ENCODE measurements at places on chromosomes 3 and 15.
A peak's percentile ranks its signal among the peaks of the same experiment; 100 is the strongest.

DNA sequence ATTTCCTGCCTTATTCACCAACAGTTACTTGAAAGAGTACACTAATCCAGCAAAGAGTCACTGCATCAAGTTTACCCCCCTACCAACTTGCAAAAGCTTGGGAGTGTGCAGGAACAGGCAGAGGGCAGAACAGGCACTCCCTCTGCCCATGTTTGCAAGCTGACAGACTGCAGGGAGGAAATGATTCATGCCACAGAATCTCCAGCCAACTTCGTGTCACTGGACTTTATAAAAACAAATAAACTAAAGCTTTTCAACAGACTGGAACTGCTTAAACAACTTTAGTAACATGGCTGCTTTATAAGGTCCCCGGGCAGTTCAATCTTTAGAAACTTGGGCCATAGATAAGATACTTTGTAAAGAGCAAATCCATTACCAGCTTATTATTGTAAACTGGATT, 129.5 kb downstream of the THRB start:
- DNase-seq = peak; percentile 62

- DNase-seq = no peak
Observed at GRCh38 chr3:62084558-62084957, 288.8 kb downstream of the FEZF2 start.

GRCh38 chr15:50906954-50907600, 1.4 kb upstream of the AP4E1 start:
- DNase-seq = peak; percentile 47

GRCh38 chr3:72446218-72447058, 401.8 kb downstream of the SHQ1 start:
- DNase-seq = no peak

DNA sequence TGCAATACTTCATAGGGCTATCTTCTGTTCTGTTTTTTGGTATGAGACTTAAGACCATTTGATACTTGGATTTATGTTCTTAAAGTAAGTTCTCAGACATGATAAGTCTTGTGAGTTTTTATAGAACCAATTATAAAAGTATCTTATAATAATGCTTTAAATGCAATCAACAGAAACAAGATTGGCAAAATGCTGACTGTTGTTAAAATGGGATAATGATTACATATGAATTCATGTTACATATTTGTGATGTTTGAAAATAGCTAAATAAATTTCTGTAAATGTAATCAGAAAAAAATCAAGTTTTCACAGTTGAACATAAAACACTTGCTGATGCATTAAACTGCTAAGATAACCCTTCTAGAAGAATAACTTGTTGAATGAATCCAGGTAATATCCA, 148.3 kb downstream of the PLCH1 start:
- DNase-seq = no peak

GRCh38 chr3:179166561-179167201, 18.5 kb downstream of the PIK3CA start:
- no peak for DNase-seq

GRCh38 chr3:119616056-119616455, 18.4 kb downstream of the PLA1A start:
- no peak for DNase-seq

DNA sequence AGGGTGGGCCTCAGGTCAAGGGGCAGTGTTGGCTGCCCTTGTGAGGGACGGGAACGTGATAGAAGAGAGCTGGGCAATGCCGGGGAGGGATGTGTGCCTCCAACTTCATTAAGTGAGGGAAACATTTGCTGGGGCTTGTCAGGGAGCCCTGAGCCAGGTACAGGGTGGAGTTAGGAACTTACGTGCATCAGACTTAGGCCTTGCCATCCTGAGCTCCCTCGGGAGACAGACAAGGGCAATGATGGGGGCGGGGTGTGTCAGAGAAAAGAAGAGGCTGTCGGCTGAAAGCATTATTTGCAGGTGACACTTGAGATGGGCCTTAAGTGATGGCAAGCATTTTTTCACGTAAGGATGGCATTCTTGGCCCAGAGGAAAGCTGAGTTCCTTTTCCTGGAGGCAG, 1.6 kb downstream of the FAM131A start:
- DNase-seq = no peak

DNA sequence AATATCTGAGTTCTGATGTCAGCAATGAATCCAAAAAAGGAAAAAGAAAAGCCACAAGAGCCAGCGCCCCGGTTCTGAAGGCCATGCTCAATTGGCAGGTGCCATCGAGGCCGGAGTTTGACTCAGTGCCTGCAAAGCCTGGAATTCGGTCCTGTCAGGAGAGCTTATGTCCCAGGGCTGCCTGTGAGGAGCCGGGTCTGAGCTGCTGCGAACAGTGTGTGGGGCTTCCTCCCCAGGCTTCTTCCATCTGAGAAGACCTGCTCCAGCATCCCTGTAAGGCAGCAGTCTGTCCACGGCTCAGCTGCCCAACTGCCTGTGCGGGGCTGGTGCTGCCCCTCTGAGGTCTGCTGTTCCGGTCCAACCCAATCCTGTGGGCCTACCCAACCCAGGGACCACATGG, 46.1 kb downstream of the ROPN1B start:
- DNase-seq = no peak

DNA sequence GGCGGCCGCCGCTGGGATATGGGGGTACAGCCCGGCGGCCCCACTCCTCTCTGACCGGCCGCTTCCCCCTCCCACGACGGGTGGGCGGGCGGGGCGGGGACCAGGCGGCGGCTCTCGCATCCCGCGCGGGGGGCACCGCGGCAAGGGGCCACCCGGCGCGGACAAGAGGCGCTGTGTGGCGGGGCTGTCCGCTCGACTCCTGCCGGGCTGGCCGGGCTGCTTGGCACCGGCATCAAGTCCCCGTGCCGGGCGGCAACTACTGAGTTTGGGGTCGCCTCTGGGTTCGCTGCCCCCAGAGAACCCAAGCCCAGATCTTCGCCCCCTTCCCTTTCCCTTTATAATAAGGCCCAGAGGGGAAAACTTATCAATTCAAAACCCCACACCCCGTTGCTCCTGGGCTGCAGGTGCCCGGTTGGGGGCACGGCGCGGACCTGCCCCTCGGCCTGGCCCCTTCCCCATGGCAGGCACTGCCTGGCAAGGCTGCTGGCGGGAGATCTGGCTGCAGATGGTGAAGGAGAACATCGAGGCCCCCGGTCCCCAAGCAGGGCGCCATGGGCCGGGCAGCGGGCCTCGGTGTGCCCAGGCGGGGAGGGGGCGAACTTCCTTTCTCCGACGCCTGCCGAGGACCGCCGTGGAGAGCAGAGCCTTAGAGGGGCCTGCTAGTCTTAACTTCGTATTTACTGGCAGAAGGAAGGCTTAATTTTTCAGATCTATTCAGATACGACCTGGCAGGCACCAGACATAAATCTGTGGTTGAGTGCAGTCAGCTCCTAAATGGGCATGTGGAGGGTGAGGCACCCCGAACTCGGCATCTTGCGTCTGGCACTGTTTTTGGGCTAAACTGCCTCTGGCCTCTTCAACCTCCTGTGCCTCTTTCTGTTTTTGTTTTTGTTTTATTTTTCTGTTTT, 911 bp downstream of the APBA2 start:
- no peak for DNase-seq

- no peak for DNase-seq
Observed at GRCh38 chr15:40087991-40088928, 20.4 kb downstream of the BMF start.

- DNase-seq = no peak
Observed at GRCh38 chr15:45668386-45668785, 33.6 kb downstream of the SQOR start.

DNA sequence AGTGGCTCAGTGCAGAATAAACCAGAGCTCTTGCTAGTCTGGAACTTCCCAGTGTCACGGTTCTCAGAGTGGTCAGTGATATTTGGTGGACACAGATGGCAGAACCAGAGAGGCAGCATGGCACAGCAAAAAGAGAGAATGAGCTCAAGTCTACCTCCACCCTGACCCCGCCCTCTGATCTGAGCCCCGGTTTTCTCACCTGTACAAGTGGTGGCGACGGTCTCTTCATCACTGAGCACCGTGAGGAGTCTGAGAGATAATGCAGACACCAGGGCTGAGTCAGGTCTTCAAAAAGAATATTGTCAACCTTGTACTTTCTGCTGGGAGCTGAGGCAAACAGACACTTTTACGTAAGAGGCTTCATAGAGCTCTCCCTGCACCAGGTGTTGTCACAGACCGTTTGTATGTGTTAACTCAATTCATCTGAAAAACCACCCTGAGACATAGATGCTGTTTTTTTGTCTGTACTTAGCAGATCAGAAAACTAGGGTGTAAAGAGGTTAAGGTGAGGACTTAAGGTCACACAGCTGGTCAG, 13.2 kb downstream of the FGD5 start:
- DNase-seq = no peak

DNA sequence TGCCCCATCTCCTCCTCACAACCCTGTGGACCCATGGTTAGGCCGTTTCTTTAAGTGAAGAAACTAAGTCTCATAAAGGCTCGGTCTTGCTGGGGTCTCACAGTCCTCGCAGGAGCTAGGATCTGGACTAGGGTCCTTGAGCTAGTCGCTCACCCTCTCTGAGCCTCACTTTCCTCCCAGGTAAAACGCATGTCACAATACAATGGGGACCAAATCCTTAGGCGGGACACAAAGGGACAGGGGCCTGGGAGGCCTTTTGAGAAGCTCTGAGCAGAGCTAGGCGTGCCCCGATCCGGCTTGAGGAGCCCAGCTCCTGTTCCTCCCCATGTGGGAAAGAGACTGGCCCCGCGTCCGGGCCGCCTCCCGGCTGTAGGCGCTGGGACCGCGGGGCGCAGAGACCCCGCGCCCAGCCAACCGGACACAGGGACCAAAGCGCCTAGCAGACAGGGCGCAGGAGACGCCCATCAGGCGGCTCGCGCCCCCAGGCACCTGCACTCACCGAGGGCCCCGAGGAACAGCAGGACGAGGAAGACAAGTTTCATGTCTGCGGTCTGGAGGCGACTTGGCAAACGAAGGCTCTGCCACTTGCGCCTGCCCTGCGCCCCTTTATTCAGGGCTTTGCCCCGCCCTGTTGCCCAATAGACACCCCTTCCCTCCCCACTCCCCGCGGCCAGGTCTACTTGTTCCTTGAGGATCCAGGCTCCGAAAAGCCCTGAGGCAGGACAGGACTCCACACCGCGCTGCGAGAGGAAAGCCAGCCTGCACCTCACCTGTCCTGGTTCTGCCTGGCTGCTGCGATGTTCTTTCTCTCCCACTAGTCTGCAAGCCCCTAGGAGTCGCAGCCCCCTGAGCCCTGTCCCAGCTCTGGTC, at the start of gene LTF:
Gene LTF, minus strand, starts transcription at position 580 of the 870 bp plus-strand sequence. Its CDS starts 38 bp downstream, at position 542.
- DNase-seq = no peak

DNA sequence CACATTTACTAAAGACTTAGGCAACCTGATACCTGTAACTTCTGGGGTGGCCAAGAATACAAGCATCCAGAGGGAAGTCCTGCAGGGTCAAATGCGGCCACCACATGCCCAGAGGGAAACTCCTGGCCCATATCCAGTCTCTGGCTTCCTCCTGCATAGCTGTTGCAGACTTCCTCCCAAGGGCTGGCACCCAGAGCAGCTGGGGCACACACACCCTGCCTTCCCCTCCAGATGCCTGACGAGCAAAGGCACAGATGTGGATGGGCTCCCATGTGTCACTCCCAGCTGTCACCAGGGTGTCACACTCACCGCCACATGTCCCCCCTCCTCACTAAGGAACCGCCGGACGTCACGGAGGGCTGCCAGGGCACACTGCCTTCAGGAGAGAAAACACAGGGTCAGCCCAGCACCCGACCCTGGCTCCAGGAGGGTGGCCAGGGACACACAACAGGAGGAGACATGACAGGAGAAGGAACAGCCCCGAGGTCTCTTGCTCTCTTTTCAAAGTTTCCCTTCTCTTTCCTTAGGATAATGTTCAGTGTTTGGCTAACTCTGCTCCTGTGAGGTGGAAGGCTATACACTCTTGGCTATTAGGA, 13.2 kb downstream of the PFKFB4 start:
- DNase-seq = no peak

DNA sequence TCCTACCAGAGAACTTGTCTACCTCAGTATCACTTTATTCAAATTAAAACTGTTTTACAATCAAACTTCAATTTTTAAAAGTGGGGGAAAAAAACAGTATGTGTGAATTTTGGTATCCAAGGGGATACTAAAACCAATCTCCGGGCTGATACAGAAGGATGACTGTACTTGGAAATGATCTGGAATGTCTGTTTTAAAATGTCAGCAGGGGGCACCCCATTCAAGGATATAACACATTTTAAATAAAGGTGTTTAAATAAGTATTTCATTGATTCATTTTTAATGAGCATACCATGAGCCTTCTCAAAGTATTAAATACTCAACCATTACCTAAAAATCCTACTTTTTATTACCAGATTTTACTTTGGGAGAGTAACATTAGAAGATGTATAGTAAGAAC, 67.9 kb downstream of the ULK4 start:
- peak; percentile 61 for DNase-seq

DNA sequence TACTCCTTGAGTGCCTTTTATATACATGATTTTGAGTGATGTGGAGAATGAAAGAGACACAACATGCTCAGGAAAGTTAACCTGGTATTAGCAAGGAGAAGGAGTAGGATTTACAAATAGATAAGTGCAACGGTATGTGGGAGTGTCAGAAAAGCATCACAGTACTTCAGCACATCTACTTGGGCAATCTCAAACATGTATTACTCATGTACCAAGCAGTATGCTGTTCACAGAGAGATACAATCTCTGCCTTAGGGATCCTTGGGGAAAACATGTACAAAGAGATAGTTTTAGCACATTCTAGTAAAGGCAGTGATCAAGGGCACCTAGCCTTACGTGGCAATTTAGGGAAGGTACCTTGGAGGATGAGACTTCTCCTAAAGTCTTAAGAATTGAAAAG, 146.5 kb downstream of the FILIP1L start:
- no peak for DNase-seq

DNA sequence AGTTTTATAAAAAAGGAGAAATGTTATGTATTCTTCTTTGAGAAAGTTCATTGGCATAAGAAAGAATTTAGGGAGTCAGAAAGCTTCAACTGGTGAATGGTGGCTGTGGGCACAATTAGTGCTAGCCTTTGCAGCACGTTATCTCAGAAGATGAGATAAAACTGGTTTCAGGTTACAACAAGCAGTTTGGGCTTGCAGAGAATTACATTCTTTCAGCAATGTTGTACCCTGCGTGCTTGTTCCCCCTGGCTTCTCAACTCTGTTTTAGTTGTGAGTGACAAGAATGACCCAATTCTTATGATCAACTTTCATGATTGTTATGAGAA, 31.6 kb upstream of the ACP3 start:
- DNase-seq = no peak

Data from hematopoietic multipotent progenitor cell treated with erythropoietin and hydrocortisone succinate and interleukin-3 and kit ligand, for 8 days (in vitro differentiated cells).